ENCODE measurements at places on chromosomes 13 and 19.
A peak's percentile ranks its signal among the peaks of the same experiment; 100 is the strongest.

DNA sequence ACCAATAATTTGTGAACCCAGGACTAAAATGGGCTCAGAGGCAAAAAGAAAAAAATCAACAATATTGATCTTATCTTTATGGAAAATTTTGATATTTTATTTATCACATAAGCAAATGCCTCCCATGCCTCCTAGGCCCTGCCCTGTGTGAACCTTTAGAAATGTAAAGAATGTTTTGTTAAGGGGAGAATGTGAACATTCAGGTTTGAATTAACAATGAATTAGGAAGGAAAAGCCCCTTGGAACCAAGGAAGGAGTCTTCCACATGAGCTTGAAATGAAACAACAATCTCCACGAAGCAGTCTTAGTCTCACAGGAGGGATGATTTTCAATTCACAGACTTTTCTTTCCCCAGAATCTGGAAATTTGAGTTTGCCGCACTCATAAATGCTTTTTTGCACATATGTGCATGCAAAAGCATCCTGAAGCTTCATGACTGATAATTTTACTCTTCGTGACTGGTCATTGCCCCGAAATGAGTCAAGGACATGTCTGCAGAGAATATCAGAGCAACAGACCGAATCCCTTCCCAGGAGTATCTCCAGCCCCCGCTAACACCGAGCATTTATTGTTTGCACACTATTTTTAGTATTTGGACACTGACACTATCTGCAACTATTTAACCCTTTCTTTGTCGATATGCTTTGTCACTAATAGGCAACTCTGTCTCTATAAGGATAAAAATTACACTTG, 135.2 kb downstream of the DCT start:
- DNase-seq = no peak

- no peak for DNase-seq
Measured at GRCh38 chr19:46728208-46728607, 11.3 kb upstream of the PRKD2 start.

DNA sequence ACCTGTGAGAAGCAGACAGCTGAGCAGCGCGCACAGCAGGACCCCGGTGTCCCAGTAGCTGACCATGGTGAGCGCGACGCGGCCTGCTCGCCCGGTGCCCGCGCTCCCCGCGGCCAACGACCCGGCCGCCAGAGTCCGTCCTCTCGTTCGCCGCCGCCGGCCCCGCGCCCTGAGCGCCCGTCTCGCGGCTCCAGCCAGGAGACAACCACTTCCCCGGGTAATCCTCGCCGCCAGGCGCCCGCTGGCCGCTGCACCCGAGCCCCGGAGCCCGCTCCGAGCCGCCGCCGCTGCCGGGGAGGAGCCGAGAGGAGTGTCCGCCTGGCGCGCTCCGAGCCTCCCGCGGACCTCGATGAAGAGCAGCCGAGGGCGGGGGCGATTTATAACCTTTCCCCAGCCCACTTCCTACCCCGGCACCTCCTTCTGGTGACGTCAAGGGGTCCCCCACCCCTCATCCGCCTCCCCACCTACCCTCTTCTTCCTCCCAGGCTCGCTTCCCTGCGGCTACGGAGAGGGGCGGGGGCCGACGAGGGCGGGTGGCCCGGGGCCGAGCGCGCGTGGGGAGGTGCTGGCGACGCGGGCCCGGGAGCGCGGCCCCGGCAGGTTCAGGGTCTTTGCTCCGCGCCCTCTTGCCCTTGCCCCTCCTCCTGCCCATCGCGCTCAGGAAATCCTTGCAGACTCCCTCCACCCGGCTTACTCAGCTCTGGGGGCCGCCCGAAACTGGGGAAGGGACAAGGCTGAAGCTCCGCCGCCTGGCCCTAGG, at the start of gene FLT1:
Gene FLT1, minus strand, starts transcription at position 351 of the 760 bp plus-strand sequence. Its CDS starts 285 bp downstream, at position 66.
- peak; percentile 87 for DNase-seq

GRCh38 chr19:49142866-49143335, 12.3 kb downstream of the HRC start:
- peak; percentile 96 for DNase-seq

- DNase-seq = no peak
Measured at GRCh38 chr13:113029487-113030258, 60.7 kb downstream of the MCF2L start.

DNA sequence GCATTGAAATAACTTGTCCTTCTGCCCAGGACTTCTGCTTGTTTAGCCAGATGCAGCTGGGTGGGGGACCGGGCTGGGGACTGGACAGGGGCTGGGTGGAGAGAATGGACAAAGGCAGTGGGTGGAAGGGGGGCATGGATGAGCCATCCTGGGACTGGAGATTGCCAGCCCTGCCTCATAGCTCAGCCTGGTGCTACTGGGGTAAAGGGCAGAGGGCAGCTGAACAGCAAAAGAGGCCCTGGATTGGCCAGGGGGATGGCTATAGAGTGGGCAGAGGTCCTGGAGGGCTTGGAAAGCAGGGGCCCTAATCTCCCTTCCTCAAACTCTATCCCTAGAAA, 17.7 kb upstream of the PLAUR start:
- DNase-seq = no peak

GRCh38 chr13:80334597-80335260, 6.2 kb downstream of the SPRY2 start:
- no peak for DNase-seq

DNA sequence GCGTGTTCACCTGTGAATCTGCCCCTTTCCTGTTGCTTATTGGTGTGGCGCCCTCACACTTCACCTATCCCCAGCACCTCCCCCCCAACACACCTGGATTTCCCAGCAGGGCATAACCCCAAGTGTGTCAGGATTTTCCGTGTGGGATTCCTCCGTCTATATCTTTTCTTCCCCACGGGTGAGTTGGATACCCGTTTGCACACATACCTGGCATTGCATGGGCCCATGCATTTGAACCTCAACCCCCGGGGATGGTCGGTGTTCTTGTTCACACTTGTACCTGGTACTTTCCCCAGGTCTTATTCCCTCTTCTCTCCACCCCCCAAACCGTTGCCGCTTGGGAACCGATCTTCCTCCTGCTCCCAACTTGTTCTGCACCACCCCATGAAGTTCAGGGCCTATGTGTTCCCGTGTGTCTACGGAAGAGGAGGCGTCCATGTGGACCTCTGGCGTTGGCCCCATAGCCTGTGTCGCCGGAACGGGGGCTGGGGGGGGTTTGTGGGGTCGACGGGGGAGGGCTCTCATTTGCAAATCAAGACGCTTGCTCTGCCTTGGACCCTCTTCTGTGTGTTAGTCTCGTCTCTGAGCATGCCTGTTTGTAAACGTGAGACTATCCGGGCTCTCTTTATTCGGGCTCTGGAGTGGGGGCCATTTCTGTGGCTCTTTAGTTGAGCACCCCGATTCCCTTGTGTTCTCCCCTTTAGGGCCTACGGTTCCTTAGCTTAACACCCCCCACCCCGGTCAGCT, 1.7 kb downstream of the PRR12 start:
- DNase-seq = no peak

DNA sequence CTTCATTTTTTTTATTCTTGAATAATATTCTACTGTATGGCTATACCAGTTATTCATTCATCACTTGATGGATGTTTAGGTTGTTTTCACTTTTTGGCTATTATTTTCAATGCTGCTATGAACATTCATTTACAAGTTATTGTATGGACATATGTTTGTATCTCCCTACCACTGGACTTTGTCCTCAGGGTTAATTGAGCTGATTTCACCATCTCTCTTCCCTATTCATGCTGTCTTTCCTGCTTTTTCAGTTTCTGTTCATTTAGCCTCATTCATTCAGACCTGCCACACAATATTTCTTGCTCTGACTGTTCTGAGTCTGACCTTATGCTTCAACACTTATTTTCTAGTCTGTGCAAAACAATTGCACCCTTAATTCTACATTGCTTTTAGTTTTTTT, 12.3 kb upstream of the C1QTNF9B start:
- DNase-seq = no peak

DNA sequence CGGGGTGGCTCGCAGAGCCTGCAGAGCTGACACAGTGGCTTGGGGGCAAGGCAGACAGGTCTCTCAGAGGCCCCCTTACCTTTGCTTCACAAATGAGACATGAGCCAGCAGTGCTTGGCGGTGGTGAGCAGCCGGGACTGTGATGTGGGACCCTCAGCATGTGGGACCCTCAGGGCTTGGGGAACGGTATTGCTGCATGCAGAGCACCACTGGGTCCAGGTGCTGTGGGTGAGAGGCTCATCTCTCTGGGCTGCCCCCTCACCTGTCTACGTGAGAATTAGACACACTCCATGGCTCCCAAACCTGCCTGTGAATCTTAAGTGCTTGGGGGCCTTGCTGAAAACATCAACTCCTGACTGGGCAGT, 106.6 kb downstream of the COL4A2 start:
- no peak for DNase-seq

GRCh38 chr19:32296694-32297093, 48.7 kb upstream of the ZNF507 start:
- DNase-seq = no peak

GRCh38 chr19:8017808-8018207, 12.4 kb upstream of the ELAVL1 start:
- DNase-seq = no peak

- no peak for DNase-seq
Measured at GRCh38 chr19:13990085-13990484, 16.0 kb downstream of the RFX1 start.

DNA sequence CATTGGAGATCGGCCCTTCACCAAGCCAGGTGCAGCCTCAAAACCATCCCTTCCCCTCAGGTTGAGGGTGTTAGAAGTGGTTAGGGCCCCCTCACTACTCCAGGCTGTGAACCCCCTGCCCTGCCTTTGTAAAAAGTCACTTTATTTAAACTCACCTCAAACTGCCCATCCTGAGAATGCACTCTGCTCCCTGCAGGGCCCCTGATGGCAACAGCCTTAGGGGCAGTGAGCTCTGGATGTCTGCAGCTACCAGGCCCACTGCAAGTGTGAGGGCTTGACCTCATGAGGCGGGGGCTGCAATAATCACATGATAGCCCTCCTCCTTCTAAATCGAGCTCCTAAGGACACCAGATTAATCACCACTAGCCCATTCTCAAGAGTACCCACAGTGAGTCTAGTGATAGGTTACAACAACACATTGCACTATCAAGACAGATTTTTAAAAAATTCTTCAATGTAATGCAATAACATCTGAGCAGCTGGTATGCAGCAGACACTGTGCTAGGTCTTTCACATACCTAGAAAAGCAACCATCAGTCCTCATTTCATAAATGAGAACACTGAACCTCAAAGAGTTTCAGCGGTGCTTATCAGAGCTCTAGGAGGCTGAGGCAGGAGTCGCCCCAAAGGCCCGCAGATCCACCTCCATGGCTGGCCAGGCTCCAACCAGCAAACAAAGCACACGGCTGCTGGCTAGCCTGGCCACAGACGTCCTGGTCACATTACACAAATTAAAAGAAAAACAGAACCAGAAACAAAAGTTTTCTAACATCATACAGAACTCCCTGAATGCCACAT, 26.0 kb downstream of the SLC7A1 start:
- no peak for DNase-seq

DNA sequence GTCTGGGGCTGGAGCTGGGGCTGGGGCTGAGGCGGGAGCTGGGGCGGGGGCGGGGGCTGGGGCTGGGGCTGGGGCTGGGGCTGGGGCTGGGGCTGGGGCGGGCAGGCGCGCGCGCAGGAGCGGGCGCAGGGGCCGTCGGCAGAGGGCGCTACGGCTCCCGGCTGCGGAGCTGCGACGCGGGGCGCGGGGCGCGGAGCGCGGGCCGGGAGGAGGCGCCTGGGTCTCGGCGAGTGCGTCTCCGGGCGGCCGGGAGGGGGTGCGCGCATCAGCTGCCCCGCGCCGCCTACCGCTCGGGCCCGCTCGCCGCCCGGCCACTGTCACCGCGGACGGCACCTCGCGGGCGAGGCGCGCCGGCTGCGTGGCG, 422 bp upstream of the MTUS2 start:
- DNase-seq = no peak

- DNase-seq = no peak
Measured at GRCh38 chr19:47714339-47714738, 1.1 kb downstream of the EHD2 start.

GRCh38 chr13:101621099-101621498, 168.6 kb downstream of the ITGBL1 start:
- DNase-seq = no peak

- DNase-seq = no peak
Measured at GRCh38 chr13:99228737-99229691, 28.4 kb downstream of the UBAC2 start.

GRCh38 chr19:28155265-28155664, 1057.7 kb downstream of the UQCRFS1 start:
- no peak for DNase-seq

DNA sequence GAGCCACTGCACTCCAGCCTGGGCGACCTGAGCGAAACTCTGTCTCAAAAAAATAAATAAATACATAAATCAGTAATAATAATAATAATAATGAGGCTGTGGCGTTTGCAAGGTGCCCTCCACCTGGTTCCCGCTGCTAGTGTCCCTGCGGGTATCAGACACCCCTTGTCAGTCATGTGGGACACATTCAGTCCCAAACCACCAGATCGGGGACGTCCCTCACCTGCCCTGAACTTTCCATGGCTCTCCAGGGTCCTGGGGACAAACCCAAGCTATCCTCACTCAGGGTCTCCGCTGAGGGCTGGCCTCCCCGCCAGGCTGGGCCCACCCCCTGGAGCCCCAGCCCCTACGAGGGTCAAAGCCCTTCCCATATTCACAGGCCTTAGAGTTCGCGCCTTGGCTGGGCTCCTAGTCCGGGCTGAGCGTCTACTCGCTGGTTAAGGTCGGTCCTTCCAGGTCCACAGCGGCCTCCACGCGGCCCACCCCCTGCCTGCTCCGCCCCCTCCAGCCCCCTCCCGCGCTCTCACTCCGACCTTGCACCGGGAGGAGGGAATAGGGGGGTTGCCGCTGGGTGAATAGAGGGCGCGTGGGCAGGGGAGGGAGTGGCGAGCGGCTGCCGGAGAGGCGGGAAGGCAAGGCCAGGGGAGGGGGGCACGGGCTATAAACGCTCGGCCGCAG, 349 bp upstream of the KISS1R start:
- no peak for DNase-seq

DNA sequence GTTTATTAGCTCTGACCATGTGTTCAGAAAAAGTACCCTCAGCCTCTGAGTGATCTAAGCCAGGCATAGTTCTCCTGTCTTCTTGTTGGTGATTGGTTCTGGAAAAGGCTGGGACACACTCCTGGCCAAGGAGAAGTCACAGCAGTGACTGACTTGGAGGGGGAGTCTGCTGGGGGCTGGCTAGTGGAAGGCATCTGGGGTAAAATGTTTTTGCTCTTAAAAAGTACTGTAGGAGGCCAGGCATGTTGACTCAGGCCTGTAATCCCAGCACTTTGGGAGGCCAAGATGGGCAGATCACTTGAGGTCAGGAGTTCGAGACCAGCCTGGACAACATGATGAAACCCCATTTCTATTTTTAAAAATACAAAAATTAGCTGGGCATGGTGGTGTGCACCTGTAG, 21.7 kb downstream of the FAM187B start:
- no peak for DNase-seq

GRCh38 chr13:79533781-79534400, 52.9 kb downstream of the NDFIP2 start:
- no peak for DNase-seq

- no peak for DNase-seq
Measured at GRCh38 chr13:23899555-23899954, 2.3 kb upstream of the C1QTNF9B start.
